CD4-positive, alpha-beta memory T cell (primary cell): ENCODE measurements at places on chromosomes 4 and X.

DNA sequence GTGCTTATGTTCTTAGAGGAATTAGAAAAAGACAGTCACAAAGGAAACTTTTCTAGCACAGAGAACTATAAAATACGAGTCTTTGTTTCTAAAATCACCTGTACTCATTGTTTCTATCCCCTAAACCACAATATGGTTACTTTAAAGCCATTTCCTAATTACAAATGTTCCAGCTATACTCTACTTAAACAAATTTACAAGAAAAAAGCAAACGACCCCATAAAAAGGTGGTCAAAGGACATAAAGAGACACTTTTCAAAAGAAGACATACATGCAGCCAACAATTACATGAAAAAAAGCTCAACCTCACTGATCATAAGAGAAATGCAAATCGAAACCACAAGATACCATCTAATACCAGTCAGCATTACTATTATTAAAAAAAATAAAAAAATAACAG is 447.3 kb downstream of the RAB28 start:
- DNase-seq = no peak

DNA sequence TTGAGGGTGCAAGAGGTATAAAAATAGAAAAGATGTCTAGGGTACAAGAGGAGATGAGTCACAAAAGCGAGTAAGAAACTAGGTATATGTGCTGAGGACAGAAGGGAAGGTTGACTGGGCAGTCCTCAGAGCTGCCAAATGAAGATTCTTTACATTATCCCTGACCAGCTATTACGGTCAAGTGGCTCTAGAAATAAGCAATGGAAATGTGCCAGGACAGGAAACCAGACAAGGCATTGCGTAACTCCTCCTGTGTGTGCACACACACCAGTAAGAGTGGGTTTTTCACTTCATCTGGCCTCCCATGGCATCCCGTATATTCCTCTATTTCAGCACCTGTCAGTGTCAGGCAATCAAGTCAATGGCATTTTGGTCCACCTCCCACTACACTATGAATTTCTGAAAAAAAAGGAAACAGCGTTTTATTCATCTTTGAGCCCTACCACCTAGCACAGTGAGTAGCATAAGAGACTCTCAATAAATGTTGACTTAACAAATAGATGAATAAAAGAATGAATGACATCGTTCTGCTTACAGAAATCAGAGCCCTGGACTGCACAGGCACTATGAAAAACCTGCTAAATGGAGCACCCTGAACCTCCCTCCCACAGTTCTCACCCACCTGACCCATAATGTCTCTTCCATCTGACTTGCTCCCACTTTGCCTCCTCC is 62.6 kb upstream of the KLF3 start:
- no peak for DNase-seq

DNA sequence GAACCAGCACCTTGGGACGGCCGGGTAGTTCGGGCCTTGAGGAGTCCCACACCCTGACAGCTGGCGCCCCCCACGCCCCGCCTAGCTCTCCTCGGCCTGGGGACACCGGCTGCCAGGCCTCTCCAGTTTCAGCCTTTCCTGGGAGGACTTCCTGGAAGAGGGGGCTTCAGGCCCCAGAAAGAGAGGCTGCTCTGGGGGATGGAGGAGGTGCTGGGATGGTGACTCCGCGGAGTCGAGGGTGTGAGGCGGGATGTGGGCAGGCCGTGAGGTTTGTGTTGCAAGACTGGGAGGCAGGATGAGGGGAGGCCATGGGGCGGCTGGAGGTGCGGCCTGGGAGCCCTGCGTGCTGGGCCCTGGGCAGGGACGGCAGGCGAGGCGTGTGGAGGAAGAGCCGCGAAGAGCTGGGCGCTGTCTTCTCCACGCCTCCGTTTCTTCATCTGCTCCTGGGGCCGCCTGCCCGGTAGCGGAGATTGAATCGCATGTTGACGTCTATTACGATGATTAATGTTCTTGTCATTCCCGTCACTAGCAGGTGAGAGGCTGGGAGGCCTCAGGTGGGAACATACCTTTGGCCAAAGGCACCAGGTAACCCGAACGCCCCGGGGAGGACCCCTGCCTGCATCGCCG is 918 bp upstream of the FGFRL1 start:
- peak; percentile 78 for DNase-seq

DNA sequence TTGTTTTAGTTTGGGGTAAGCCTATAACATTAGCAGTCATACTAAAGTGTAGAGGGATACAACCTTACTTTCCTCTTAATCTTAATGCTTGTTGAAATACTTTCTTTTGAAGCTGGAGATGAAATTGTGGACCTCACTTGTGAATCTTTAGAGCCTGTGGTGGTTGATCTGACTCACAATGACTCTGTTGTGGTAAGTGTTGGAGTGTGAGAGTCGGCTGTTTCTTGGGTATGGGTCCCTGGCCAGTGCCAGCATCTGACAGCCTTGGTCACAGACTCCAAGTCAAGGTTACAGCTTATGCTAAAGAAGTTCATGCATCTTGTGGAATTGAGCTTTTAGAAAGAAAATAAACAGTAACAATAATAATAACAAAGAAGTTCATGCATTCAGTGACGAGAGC is 31.6 kb downstream of the RNF4 start:
- DNase-seq = no peak

GRCh38 chrX:96984538-96984937 is 100.8 kb downstream of the RPA4 start:
- DNase-seq = no peak

- no peak for DNase-seq
Observed at GRCh38 chr4:40335525-40335894, 377 bp downstream of the CHRNA9 start.

DNA sequence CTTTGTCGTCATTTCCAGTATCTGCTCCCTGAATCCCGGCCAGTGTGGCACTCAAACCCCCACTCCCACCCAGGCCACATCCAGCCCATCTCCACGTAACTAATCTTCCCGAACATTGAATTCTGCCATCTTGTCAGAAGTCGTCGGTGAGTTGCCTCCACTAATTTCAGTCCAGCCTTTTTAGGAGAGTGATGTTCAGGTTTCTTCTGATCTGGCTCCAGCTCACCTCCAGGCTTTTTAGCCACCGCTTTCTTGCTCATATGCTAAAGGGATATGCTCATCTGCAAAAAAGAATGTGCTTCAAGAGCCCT is 1.3 kb downstream of the TMEM165 start:
- DNase-seq = no peak

DNA sequence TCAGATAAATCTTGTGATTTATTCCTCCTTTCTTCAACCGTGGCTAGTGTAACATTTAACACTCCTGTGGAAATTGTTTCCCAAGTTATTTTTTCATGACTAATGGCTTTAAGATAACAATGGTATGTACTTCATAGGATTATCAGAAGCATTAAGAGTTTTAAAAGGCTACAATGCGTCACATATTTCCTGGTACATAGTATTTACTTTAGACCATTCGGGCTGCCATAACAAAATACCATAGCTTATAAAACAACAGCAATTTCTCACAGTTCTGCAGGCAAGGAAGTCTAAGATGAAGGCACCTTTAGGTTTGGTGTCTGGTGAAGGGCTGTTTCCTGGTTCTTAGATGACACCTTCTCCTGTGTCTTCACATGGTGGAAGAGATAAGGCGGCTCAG is 158.6 kb downstream of the PAPSS1 start:
- no peak for DNase-seq

DNA sequence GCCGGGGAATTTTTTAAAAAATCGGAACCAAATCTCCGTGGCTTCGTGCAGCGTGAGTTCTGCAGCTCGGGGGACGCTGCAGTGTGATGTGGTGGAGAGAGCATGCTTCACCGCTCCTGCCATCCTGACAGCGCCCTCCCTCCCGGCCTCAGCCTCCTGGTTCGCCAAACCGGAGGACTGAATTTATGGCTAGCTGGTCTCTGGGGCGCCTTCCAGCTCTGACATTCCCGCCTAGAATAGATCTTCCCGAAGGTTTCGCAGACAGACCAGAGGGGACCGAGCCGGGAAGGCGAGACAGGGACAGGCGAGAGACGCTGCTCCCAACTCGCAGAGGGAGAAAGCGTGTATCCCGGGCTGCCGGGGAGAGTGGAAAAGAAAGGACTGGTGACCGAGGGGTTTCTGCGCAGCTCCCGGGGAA is 25.9 kb downstream of the HOPX start:
- no peak for DNase-seq

- DNase-seq = no peak
Observed at GRCh38 chrX:68440940-68441339, 7.6 kb upstream of the OPHN1 start.

- DNase-seq = no peak
Observed at GRCh38 chr4:65880594-65880993, 210.3 kb upstream of the EPHA5 start.

GRCh38 chr4:99151452-99151851 is 7.4 kb upstream of the ADH4 start:
- DNase-seq = no peak

GRCh38 chr4:26839534-26839951 is 21.1 kb upstream of the STIM2 start:
- DNase-seq = no peak

DNA sequence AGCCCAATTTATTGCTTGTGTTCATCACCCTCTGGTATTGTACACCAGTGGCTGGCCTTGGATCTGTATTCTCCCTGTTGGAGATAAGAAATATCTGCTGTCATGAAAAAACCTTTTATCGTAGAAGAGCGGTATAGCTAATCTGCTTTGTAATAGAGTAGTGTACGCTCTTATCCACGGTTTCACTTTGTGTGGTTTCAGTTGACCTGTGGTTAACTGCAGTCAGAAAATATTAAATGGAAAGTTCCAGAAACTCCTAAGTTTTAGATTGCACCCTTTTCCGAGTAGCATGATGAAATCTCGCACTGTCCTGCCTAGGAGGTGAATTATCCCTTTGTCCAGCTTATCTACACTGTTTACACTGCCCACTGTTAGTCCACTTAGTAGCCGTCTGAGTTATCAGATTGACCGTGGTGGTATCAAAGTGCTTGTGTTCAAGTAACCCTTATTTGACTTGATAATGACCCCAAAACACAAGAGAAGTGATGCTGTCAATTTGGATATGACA is 42.4 kb downstream of the KDM6A start:
- DNase-seq = no peak
